Esophagus squamous epithelium (tissue), 5 donors: ENCODE measurements at places on chromosomes 6 and 20.

DNA sequence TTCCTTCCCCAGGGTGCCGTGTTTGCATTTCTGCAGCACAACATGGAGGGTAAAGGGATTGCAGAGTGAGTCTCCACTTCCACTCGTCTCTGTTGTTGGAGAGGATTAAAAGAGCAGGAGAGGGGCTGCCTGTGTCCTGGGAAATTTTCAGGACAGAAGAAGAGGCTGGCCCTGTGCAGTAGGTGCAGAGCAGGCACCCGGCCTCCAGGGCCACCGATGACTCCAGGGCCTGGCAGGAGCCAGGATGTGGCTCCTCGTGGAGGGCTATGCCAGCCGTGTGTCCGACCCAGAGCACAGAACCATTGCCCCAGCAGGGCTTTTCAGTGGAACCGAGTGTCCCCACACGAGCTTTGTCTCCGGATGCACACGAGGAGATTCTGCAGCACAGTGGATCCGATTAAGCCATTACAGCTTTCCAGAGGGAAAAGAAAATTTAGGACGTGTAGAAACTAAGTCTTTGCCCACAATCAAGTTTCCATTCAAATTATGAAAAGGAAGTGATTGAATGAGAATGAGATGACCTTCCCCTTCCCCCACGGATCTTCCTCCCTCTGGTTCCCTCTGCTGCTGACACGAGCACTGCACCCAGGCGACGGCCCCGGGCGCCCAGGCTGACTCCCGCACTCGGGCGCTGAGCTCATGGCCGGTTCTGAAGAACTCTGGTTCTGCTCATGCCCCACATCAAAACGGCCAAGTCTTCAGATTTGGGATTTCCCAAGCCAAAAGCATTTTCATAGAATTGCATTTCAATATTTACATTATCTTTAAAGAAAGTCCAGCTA is 43.1 kb upstream of the UNC93A start:
- H3K4me1 ChIP-seq, result no peaks in the 10 kb centered on the region
- H3K27me3 ChIP-seq, result no peaks in the 10 kb centered on the region
- H3K36me3 ChIP-seq, result no peaks in the 10 kb centered on the region

GRCh38 chr6:37713529-37714119 is 15.9 kb upstream of the MDGA1 start:
- DNase-seq, result no peak
- H3K27ac ChIP-seq, result no peak overlapping the region
- no peaks in the 10 kb centered on the region for H3K27me3 ChIP-seq
- no peaks in the 10 kb centered on the region for H3K4me1 ChIP-seq
- no peak overlapping the region for H3K4me3 ChIP-seq

DNA sequence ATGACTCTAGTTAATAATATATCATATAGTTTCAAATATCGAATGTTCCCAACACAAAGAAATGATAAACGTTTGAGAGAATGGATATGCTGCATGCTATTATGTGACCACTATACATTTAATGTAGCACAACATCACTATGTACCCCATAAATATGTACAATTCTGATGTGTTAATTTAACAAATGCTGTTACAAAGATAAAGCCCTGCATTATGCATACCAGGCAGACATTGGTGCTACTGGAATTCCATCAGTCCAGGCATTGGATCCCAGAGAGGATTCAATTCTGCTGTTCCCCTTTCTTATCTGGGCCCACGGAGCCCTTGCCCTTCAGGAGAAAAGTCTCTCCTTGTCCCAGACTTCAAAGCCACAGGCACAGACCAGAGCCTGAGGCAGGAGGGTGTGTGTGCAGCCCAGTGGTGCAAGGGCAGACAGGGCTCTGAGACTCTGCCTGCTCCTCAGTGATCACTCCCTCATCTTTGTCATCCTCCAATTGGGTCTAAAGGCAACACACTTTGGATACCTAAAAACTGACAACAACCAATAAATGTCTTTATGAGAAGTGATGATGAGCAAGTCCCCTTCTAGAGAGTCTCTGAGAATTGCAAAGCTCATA is 45.2 kb downstream of the PSMG4 start:
- no peak overlapping the region for H3K4me3 ChIP-seq
- no peak overlapping the region for H3K27ac ChIP-seq
- DNase-seq, result no peak
- no peaks in the 10 kb centered on the region for H3K4me1 ChIP-seq
- no peaks in the 10 kb centered on the region for H3K36me3 ChIP-seq

- H3K27ac ChIP-seq, result no peak overlapping the region
- DNase-seq, result no peak
- H3K36me3 ChIP-seq, result no peaks in the 10 kb centered on the region
- H3K4me3 ChIP-seq, result no peak overlapping the region
Measured at GRCh38 chr6:90131614-90132423, 164.8 kb downstream of the BACH2 start.

DNA sequence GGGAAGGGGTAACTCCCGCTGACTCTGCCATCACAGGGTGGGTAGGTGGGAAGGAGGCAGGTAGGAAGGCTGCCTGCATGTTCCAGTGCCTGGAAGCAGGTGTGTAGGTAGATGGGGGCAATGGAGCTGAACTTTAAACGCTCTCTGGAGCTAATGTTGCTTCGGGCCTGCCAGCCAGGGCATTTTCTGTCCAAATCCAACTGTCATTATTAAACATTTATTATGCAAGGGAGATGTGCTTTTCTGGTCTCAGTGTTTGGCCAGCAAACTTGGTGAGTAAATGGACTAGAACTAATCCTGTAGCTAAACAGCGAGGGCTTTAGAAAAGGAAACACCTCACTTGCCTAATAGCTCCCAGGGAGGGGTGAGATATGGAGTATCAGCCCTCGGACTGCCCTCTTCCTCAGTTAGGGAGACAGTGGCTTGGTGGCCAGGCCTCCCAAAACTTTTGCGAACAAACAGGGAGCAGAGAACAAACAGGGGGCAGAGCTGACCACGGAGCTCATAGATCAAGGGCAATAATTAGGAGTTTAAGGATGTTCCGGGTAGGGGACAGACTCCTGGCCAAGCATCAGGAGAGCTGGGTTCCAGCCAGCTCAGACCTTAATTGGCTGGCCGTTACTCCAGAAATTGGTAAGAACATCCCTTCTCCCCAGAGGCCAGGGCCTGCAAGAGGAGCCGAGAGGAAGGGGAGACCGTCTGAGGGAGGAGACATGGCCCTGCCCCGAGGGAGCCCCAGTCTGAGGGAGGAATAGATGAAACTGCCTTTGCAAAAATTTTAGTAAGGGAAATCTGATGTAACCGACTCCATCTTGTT is 131.1 kb downstream of the VEGFA start:
- H3K27ac ChIP-seq, result peak overlapping the region; percentile 40
- no peak for DNase-seq
- no peaks in the 10 kb centered on the region for H3K36me3 ChIP-seq
- H3K4me3 ChIP-seq, result no peak overlapping the region
- H3K4me1 ChIP-seq, result peaks cover 15% of the 10 kb centered on the region
- H3K27me3 ChIP-seq, result no peaks in the 10 kb centered on the region

GRCh38 chr6:42279144-42279781 is 61.6 kb upstream of the MRPS10 start:
- H3K27ac ChIP-seq, result peak overlapping the region; percentile 54
- no peak overlapping the region for H3K4me3 ChIP-seq
- H3K4me1 ChIP-seq, result peaks cover 28% of the 10 kb centered on the region
- no peaks in the 10 kb centered on the region for H3K36me3 ChIP-seq
- no peak for DNase-seq

GRCh38 chr20:3177746-3178485 is 4.6 kb upstream of the LZTS3 start:
- DNase-seq, result no peak
- no peak overlapping the region for H3K27ac ChIP-seq
- peaks cover 22% of the 10 kb centered on the region for H3K4me1 ChIP-seq
- no peak overlapping the region for H3K4me3 ChIP-seq
- H3K27me3 ChIP-seq, result no peaks in the 10 kb centered on the region

DNA sequence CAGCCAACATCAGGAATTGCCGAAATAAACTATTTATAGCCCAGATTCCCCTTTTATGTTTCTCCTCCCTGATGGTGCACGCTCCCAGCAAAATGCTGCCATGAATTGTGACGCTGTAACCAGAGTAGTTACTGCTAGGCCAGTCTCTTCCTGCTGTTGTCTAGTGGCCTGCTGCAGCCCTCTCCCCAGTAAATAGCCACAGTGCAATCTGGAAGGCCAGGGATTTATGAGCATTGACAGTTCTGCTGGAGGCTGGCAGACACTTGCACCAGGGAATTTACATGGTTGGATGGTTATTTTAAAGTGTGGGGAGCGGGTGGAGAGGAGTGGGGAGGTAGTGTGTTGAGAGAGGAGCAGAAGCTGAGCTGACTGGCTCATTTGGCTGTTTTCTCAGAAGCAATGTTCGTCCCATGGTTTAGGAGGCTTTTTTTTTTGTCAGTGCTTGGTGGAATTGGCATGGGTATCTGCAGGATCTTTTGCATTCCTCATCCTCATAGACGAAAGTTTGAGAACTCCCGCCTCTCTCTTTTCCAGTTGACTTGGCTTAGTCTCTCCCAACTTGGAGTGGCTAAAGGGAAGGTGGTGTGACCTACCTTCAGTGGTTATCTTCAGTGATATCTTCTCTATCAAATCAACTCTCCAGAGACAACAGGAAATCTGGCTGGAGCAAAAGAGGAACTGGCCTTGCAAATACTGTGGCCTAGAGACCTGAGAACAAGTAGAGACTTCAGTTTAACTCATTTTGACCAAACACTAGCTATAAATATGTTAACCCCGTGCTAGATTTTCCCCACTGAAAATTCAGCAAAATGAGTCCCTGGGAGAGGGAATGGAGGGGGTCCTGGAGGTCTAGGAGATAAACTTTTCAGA is 99.3 kb upstream of the VSTM2L start:
- peaks cover 83% of the 10 kb centered on the region for H3K36me3 ChIP-seq
- H3K27ac ChIP-seq, result no peak overlapping the region
- DNase-seq, result no peak
- no peak overlapping the region for H3K4me3 ChIP-seq
- no peaks in the 10 kb centered on the region for H3K4me1 ChIP-seq

DNA sequence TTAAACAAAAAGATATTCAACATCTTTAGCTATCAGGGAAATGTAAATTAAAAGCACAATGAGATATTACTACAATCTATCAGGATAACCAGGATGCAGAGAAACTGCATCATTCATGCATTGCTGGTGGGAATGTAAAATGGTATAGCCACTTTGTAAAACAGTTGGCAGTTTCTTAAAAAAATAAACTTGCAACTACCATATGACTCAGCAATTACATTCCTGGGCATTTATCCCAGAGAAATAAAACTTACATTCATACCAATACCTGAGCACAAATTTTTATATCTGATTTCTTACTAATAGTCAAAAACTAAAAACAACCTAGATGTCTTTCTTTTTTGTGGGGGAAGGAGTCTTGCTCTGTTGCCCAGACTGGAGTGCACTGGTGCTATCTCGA is 190.3 kb upstream of the TAB2 start:
- no peaks in the 10 kb centered on the region for H3K27me3 ChIP-seq
- DNase-seq, result no peak
- H3K27ac ChIP-seq, result no peak overlapping the region
- H3K4me3 ChIP-seq, result no peak overlapping the region
- no peaks in the 10 kb centered on the region for H3K36me3 ChIP-seq

- DNase-seq, result no peak
- H3K36me3 ChIP-seq, result no peaks in the 10 kb centered on the region
- H3K4me1 ChIP-seq, result no peaks in the 10 kb centered on the region
- H3K27me3 ChIP-seq, result no peaks in the 10 kb centered on the region
- H3K27ac ChIP-seq, result no peak overlapping the region
Measured at GRCh38 chr20:10291568-10292248, 73.1 kb downstream of the SNAP25 start.

- no peaks in the 10 kb centered on the region for H3K27me3 ChIP-seq
- DNase-seq, result no peak
- H3K36me3 ChIP-seq, result no peaks in the 10 kb centered on the region
Measured at GRCh38 chr6:154229786-154230185, 126.8 kb downstream of the IPCEF1 start.

DNA sequence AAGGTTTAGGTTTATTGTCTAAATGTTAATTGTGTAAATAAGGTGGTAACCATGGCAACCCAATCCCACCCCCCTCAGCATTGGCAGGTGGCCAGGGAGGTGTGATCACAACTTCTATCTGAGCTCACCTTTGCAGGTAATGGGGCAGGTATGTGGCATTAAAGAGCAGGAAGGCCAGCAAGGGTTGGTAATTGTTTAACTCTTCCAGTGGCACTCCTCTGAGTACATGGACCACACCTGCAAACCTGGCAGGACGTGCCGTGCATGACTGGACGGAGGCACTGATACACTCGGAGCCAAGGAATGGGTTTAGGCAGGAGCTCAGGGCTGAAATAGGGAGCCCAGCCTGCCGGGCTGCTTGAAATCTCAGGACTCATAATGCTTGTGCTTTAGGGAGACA is 107.0 kb upstream of the BMP2 start:
- no peaks in the 10 kb centered on the region for H3K27me3 ChIP-seq
- DNase-seq, result no peak
- no peak overlapping the region for H3K4me3 ChIP-seq
- peak overlapping the region; percentile 81 for H3K27ac ChIP-seq

GRCh38 chr20:53804920-53805894 is 211.6 kb upstream of the ZNF217 start:
- no peak overlapping the region for H3K4me3 ChIP-seq
- DNase-seq, result no peak
- H3K36me3 ChIP-seq, result no peaks in the 10 kb centered on the region
- H3K27ac ChIP-seq, result peak overlapping the region; percentile 55
- no peaks in the 10 kb centered on the region for H3K27me3 ChIP-seq
- peaks cover 50% of the 10 kb centered on the region for H3K4me1 ChIP-seq

- DNase-seq, result no peak
- H3K36me3 ChIP-seq, result no peaks in the 10 kb centered on the region
- peaks cover 7% of the 10 kb centered on the region for H3K4me1 ChIP-seq
- no peak overlapping the region for H3K27ac ChIP-seq
- peaks cover 7% of the 10 kb centered on the region for H3K27me3 ChIP-seq
- no peak overlapping the region for H3K4me3 ChIP-seq
Measured at GRCh38 chr20:31823360-31824124, 4.4 kb downstream of the MYLK2 start.

GRCh38 chr6:125888989-125889656 is 67.4 kb upstream of the HINT3 start:
- no peaks in the 10 kb centered on the region for H3K4me1 ChIP-seq
- peaks cover 90% of the 10 kb centered on the region for H3K36me3 ChIP-seq
- no peak overlapping the region for H3K27ac ChIP-seq
- H3K27me3 ChIP-seq, result no peaks in the 10 kb centered on the region

DNA sequence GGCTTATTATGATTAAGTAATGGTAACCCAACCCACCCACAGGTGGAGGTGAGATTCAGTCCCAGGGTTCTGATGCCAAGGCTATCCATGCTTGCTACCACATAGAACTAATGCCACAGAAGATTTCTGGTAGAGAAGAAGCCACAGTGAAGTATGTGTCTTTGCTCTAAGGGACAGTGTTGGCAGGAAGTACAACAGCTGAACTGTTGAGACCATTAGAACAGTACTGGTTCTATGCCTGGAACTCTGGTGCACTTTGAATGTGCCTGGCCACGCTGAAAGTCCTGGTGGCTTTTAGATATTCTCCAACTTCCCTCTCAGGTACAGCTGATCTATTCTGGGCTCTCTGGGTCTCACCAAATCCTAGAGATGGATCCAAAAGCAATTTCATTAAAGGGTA is 7.8 kb downstream of the STX7 start:
- no peaks in the 10 kb centered on the region for H3K27me3 ChIP-seq
- peaks cover 8% of the 10 kb centered on the region for H3K4me1 ChIP-seq
- H3K27ac ChIP-seq, result no peak overlapping the region
- DNase-seq, result no peak
- no peak overlapping the region for H3K4me3 ChIP-seq

GRCh38 chr6:80256691-80257090 is 150.2 kb downstream of the BCKDHB start:
- no peaks in the 10 kb centered on the region for H3K4me1 ChIP-seq
- H3K27ac ChIP-seq, result no peak overlapping the region
- H3K4me3 ChIP-seq, result no peak overlapping the region
- no peaks in the 10 kb centered on the region for H3K36me3 ChIP-seq
- no peak for DNase-seq
- no peaks in the 10 kb centered on the region for H3K27me3 ChIP-seq
